ENCODE measurements at places on chromosomes 7 and 10.

DNA sequence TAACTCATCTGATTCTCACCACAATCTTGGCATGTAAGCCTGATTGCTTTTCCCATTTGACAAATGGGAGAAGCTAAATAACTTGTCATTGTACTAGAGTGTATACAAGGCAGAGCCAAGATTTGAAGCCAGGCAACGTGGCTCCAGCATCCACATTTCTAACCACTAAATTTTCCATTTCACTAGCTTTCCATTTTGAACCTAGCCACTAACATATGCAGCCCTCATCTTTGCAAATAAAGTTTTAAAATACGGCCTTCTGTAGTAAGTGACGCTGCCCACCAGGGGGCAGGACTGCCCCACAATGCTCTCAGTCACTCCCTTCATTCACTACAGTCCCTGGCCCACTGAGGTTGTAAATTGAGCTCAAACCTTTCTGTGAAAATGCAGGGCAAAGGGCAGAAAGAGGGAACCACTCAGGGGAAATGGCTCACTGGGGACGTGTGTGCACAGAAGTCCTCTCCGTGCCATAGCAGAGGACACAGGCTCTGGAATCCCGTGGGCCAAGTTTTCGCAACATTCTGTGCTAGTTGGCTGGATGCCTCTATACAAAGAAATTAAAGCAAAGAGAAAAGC lies 315.7 kb downstream of the TNS3 start:
- no peak for DNase-seq

- DNase-seq, result no peak
Observed at GRCh38 chr10:26737730-26738129, 40.2 kb downstream of the PDSS1 start.

GRCh38 chr10:124146483-124146882 lies 53.1 kb upstream of the CHST15 start:
- no peak for DNase-seq

GRCh38 chr10:100969187-100970075 lies at the start of gene SEMA4G:
Gene SEMA4G (plus strand): TSS chr10:100969504. CDS start chr10:100972913, 3,409 bp downstream.
- peak; percentile 33 for DNase-seq

GRCh38 chr7:17041324-17041723 lies 159.5 kb upstream of the AGR3 start:
- DNase-seq, result no peak

GRCh38 chr10:47369251-47369894 lies 14.7 kb downstream of the ZNF488 start:
- DNase-seq, result no peak

GRCh38 chr7:95303013-95303905 lies 21.1 kb downstream of the PON1 start:
- DNase-seq, result no peak

- no peak for DNase-seq
Observed at GRCh38 chr7:132135746-132136385, 440.4 kb downstream of the PLXNA4 start.

GRCh38 chr10:13775786-13776775 lies 189.3 kb downstream of the PRPF18 start:
- DNase-seq, result no peak

DNA sequence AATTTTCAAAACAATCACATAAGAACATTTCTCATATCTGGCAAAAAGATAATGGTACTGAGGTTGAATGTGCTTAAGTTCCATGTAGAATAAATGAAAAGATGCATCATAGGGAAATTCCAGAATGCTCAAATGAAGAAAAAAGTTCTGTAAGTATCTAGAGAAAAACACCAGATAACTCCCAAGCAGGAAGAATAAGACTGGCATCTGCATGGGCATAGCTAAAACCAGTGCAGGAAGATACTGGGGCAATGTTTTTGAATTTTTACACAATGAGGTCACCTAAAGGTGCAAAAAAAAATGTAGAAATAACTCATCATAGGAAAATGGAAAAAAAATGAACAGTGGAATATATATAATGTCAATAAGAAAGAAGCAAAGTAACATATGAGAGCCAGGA lies 275.2 kb downstream of the BAMBI start:
- DNase-seq, result no peak

- no peak for DNase-seq
Observed at GRCh38 chr10:126049759-126050700, 153.7 kb downstream of the FANK1 start.

GRCh38 chr7:22730921-22731654 lies 4.1 kb downstream of the IL6 start:
- no peak for DNase-seq

All from activated T-cell treated with anti-CD3 and anti-CD28 coated beads for 1 hour (primary cell).